ENCODE measurements at places on chromosomes 7 and 10. TPM values are rescaled to one million over a fixed set of nuclear protein-coding genes. Genes with fewer than 3 reads are reported as not detected.

DNA sequence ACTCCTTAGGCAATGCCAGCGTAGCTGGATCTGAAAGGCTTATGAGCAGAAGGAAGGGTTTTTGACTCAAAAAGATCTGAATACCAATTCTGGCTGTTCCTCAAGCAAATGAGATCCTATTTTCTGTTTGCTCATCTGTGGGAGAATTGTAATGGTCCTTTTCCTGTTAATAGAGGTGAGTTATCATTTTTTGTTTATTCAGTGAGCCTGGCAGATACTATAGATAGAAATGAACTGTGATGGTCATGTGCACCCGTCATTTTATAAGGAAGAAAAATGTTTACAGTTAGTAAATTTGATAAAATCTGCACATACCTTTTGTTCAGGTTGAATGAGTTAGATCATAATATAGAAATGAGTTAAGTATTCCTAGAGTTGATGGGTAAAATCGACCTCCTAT lies 97.7 kb downstream of the ACTR3B start:
- H3K36me3 ChIP-seq, result peaks cover 18% of the 10 kb centered on the region
- H3K4me1 ChIP-seq, result no peaks in the 10 kb centered on the region
- no peak overlapping the region for H3K27ac ChIP-seq
- no peak overlapping the region for H3K4me3 ChIP-seq
- no peak for DNase-seq

CFTR gene
- 10.1 TPM for total RNA-seq

GRCh38 chr10:83647526-83647925 lies 491.8 kb upstream of the GHITM start:
- H3K4me3 ChIP-seq, result no peak overlapping the region
- H3K27ac ChIP-seq, result no peak overlapping the region
- no peaks in the 10 kb centered on the region for H3K36me3 ChIP-seq
- H3K4me1 ChIP-seq, result no peaks in the 10 kb centered on the region

DNA sequence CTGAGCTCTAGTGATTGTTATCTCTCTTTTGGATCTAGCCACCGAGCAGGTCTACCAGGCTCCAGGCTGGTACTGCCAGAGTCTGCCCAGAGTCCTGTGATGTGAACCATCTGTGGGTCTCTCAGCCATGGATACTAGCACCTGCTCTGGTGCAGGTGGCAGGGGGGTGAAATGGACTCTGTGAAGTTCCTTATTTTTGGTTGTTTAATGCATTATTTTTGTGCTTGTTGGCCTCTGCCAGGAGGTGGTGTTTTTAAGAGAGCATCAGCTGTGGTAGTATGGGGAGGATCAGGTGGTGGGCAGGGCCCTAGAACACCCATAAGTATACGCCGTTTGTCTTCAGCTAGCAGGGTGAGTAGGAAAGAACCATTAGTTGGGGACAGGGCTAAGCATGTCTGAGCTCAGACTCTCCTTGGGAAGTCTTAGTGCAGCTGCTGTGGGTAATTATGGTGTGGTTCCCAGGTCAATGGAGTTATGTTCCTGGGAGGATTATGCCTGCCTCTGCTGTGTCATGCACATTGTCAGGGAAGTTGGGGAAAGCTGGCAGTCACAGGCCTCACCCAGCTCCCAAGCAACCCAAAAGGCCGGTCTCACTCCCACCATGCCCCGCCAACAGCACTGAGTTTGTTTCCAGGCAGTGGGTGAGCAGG lies 81.8 kb downstream of the NPSR1 start:
- H3K27me3 ChIP-seq, result no peaks in the 10 kb centered on the region
- no peaks in the 10 kb centered on the region for H3K4me1 ChIP-seq
- H3K36me3 ChIP-seq, result no peaks in the 10 kb centered on the region

DNA sequence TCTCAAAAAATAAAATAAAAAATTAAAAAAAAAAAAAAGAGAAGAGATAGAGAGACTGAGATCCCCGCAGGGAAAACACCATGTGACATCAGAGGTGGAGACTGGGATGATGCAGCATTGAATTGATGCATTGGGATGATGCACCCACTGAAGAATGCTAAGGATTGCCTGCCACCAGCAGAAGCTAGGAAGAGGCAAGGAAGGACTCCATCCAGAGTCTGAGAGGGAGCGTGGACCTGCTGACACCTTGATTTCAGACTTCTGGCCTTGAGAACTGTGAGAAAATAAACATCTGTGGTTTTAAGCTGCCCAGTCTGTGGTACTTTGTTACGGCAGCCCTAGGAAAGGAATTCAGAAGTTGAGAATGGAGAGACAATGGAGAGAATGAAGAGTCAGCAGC lies 89.8 kb upstream of the PRPS1L1 start:
- no peaks in the 10 kb centered on the region for H3K27me3 ChIP-seq
- no peak overlapping the region for H3K27ac ChIP-seq
- no peaks in the 10 kb centered on the region for H3K4me1 ChIP-seq
- H3K36me3 ChIP-seq, result no peaks in the 10 kb centered on the region
- DNase-seq, result no peak
- no peak overlapping the region for H3K4me3 ChIP-seq

PRSS1 gene
- total RNA-seq, result not detected

CCSER2 gene
- total RNA-seq, result 47.0 TPM

DNA sequence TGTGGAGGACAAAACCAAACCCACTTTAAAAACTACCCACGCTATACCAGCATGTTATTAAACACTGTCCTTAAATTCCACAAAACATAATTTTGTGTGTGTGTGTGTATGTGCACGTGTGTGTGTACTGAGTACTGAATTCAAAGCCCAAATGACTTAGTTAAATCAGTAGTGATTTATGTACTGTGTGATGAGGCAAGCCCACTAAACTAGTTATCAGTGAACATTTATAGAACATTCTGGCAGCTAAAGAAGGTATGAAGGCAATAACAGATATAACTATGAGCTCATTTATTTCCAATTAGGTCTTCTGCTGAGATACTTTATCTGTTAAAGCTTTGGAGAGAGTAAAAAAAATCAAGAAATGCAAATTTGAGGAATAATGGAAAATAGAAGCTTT lies 115.1 kb downstream of the CPED1 start:
- H3K27me3 ChIP-seq, result no peaks in the 10 kb centered on the region
- no peaks in the 10 kb centered on the region for H3K4me1 ChIP-seq
- no peaks in the 10 kb centered on the region for H3K36me3 ChIP-seq
- no peak overlapping the region for H3K27ac ChIP-seq

LRRC61 gene
- 7.9 TPM for total RNA-seq

SLC29A4 gene
- 5.6 TPM for total RNA-seq

DNA sequence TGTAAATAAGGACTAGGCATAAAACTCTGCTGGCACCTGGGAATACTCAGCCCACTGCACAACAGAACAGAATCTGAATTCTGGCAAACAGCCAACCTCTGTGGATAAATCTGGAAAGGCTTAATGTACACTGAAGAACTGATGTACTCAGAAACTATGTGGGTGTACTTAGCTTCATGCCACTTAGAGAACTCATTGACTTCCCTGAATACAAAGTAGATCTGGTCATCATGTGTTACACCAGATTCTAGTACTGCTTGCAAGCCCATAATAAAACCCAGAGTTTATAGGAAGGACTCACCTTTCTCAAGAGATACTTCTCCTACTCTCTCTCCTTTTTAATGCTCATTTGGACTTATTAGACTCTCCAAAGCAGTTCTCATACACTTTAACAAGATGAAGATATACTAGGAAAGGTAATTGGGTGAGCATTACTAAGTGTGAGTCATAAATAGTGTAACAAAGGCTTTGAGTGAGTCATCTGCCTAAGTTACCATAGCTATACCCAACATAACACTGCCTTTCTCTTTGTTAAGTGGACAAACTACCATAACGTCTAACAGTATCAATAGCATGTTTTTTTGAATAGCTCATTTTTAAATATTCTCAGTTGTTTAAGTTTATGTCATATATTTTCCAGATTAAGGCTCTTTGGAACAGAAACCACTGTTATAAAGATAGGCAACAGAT lies 309.1 kb downstream of the MDFIC start:
- H3K4me3 ChIP-seq, result no peak overlapping the region
- H3K27ac ChIP-seq, result no peak overlapping the region
- H3K27me3 ChIP-seq, result no peaks in the 10 kb centered on the region

TRPV5 gene
- not detected for total RNA-seq

DNA sequence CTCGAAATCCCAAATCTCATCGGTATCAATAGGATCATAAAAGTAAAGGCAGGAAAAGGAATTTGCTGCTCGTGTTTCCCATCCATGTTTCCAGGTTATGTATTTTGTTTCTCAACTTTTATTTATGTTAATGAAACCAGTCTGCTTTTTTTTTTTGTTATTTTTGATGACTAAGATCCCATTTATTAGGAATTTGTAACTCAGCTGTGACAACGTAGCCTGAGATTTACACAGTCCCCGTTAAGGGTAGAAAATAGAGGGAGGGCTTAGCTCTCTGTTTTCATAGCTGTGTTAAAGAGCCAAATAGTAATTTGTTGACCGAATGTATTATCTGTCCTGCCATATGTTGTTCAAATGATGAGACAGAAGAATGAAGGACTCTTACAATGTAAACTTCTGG lies 164.0 kb downstream of the MGMT start:
- H3K4me3 ChIP-seq, result no peak overlapping the region
- no peak overlapping the region for H3K27ac ChIP-seq

DNA sequence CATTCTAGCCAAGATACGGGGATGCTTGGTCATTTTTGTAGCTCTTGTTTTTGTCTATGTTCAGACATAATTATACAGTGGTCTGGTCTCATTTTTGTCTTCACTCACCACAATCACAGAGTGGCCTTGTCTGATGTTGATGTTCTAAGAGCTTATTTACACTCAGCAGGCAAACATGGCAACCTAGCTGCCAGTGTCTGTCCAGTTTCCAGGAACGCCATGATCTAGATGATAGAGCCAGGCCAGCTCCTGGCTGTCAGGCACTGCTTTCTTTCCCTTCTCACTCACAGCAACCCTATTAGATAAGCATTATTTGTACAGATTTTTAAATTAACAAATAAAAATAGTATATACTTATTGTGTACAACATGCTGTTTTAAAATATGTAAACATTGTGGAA lies 98.6 kb upstream of the PHF14 start:
- no peaks in the 10 kb centered on the region for H3K4me1 ChIP-seq
- no peak overlapping the region for H3K4me3 ChIP-seq
- H3K36me3 ChIP-seq, result no peaks in the 10 kb centered on the region
- H3K27ac ChIP-seq, result no peak overlapping the region
- DNase-seq, result no peak

All from suprapubic skin (tissue), 4 donors.